ENCODE measurements at places on chromosomes 1 and 21.

DNA sequence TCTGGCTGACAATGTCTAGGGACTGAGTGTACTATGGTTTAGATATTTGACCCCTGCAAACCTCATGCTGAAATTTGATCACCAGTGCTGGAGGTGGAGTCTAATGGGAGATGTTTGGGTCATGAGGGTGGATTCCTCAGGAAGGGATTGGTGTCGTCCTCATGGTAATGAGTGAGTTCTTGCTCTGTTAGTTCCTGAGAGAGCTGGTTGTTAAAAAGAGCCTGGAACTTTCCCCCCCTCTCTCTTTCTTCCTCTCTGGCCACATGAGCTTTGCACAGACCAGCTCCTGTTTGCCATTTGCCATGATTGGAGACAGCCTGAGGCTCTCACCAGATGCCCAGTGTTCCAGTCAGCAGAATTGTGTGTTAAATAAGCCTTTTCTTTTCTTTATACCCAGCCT lies 36.6 kb upstream of the CNIH3 start:
- no peaks in the 10 kb centered on the region for H3K4me1 ChIP-seq
- H3K27ac ChIP-seq = no peak overlapping the region
- no peak for DNase-seq
- peaks cover 8% of the 10 kb centered on the region for H3K36me3 ChIP-seq
- H3K4me3 ChIP-seq = no peak overlapping the region
- H3K27me3 ChIP-seq = peaks cover 13% of the 10 kb centered on the region

GRCh38 chr1:19468397-19468956 lies 16.9 kb downstream of the CAPZB start:
- no peaks in the 10 kb centered on the region for H3K27me3 ChIP-seq
- peak overlapping the region; percentile 89 for H3K27ac ChIP-seq
- peaks cover 62% of the 10 kb centered on the region for H3K4me1 ChIP-seq
- peaks cover 6% of the 10 kb centered on the region for H3K36me3 ChIP-seq
- DNase-seq = peak; percentile 52

DNA sequence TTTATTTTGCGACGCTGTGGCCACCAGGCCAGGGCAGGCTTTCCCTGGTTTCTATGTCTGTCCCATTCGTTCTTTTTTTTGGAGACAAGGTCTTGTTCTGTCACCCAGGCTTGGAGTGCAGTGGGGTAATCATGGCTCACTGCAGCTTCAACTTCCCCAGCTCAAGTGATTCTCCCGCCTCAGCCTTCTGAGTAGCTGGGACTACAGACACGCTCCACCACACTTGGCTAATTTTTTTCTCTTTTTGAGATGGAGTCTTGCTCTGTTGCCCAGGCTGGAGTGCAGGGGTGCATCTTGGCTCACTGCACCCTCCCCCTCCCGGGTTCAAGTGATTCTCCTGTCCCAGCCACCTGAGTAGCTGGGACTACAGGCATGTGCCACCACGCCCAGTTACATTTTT lies 43.4 kb upstream of the WNT4 start:
- DNase-seq = no peak
- no peak overlapping the region for H3K27ac ChIP-seq
- no peak overlapping the region for H3K4me3 ChIP-seq
- H3K36me3 ChIP-seq = peaks cover 2% of the 10 kb centered on the region
- H3K4me1 ChIP-seq = peaks cover 4% of the 10 kb centered on the region

- peaks cover 8% of the 10 kb centered on the region for H3K27me3 ChIP-seq
- H3K36me3 ChIP-seq = no peaks in the 10 kb centered on the region
- peak overlapping the region; percentile 87 for H3K4me3 ChIP-seq
These were observed 929 bp upstream of the TRIM45 start for GRCh38 chr1:117122330-117123025.

- H3K4me3 ChIP-seq = no peak overlapping the region
- peak overlapping the region; percentile 1 for H3K27ac ChIP-seq
- H3K4me1 ChIP-seq = peaks cover 8% of the 10 kb centered on the region
- DNase-seq = no peak
These were observed 45.5 kb downstream of the NCF2 start for GRCh38 chr1:183544598-183545297.

DNA sequence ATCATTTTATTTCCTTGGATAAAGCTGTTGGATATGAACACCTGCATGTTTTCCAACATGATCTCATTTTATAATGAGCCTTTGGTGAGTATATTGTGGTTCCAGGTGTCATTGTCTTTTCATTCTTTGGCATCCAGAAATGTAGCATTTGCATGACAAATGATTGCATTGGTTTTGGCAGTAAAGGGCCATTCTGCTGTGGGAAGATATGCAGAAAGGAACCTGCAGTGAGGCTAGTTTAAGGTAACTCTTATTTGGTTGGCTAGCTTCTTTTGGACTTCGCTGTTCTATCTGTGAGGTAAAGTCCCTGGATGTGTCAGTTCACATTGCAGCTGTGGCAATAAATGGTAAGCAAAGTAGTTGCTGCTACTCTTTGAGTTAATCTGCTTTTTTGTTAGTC lies 343.0 kb downstream of the AMY1C start:
- H3K4me1 ChIP-seq = no peaks in the 10 kb centered on the region
- H3K27ac ChIP-seq = no peak overlapping the region
- H3K27me3 ChIP-seq = no peaks in the 10 kb centered on the region

DNA sequence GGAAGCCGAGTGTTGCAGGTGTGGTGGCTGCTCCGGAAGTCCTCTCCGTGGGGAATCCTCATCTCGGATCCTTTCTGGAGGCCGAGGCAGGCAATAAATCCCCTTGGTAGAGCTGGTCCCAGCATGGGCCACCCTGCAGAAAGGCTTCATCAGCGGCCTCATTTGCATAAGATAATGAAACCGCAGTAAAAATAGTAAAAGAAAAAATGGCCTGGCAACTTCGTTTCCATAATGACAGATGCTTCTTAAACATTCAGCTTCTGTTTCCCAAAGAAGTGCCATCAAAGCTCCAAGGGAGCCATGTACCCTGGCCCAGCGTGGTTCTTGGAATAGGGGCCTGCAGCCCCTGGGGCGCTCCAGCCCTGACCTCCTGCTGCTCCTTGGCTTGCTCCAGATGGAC lies 244.1 kb downstream of the GRIK3 start:
- H3K27ac ChIP-seq = no peak overlapping the region
- no peaks in the 10 kb centered on the region for H3K36me3 ChIP-seq
- DNase-seq = no peak
- peaks cover 21% of the 10 kb centered on the region for H3K27me3 ChIP-seq
- H3K4me1 ChIP-seq = no peaks in the 10 kb centered on the region

DNA sequence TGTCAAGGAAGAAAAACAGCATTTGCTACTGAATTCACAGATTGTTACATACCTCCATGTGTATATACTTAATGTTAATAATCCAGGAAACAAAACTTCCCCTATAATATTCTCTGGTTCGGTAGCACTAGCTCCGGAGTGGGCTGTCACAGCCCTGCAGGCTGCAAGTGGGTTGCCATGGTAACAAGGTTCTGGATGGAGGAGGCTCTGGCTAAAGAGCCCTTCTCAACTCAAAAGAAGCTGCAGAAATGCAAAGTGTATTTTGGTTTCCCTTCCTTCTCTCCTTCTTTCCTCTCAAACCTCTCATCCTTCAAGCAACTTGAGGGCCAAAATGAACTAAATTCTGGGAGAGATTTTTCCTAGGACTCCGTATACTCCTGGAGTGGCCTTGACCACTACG lies 45.2 kb downstream of the ASTN1 start:
- no peak overlapping the region for H3K4me3 ChIP-seq
- no peaks in the 10 kb centered on the region for H3K4me1 ChIP-seq
- no peaks in the 10 kb centered on the region for H3K36me3 ChIP-seq
- H3K27me3 ChIP-seq = peaks cover 5% of the 10 kb centered on the region

DNA sequence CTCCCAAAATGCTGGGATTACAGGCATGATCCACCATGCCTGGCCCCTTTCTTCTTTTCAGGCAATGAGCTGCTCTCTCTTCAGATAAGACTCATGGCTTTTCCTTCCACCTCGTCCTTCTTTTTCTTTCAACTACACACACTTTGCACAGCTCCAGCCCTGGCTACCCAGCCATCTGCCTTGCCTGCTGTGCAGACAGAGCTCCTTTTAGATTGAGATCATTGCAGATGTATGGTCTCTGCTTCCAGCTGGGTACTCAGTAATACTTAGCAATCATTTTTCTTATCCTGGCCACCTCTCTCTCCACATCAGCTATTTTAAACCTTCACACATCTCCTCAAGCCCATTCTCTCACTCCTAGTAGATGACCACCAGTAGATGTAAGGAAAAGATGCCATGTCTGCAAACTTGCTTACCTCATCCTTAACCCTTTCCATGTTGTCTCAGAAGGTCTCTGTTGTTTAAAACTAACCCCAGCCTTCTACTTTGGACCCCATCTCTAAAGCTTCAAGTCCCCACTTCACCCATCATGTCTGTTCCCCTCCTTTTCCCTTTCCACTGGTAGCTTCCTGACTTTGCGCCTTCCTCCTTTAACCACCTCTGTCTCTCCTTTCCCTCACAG lies 7.3 kb downstream of the RAB4A start:
- H3K36me3 ChIP-seq = peaks cover 15% of the 10 kb centered on the region
- H3K27me3 ChIP-seq = no peaks in the 10 kb centered on the region
- H3K27ac ChIP-seq = no peak overlapping the region
- peaks cover 23% of the 10 kb centered on the region for H3K4me1 ChIP-seq
- H3K4me3 ChIP-seq = no peak overlapping the region

DNA sequence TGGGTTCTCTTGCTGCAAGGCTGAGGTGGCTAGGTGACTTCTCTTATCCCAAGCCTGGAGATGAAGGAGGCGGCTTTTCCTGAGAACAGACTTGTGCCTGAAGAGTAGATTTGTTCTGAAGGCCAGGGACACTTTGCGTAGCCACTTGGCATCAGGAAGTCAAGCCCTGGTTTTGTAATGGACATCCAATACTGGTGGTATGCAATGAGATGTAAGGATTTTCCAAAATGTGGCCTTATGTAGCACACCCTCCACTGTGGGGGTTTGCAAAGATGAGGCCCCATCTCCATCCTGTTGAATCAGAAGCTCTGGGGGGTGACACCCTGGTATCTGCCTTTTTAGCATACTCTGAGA lies 124.5 kb upstream of the IPO9 start:
- DNase-seq = no peak
- no peak overlapping the region for H3K4me3 ChIP-seq
- peaks cover 4% of the 10 kb centered on the region for H3K36me3 ChIP-seq
- H3K4me1 ChIP-seq = peaks cover 2% of the 10 kb centered on the region
- peaks cover 3% of the 10 kb centered on the region for H3K27me3 ChIP-seq
- H3K27ac ChIP-seq = no peak overlapping the region

GRCh38 chr1:160221089-160221488 lies 15.9 kb downstream of the PEA15 start:
- no peak overlapping the region for H3K27ac ChIP-seq
- peaks cover under 1% of the 10 kb centered on the region for H3K4me1 ChIP-seq

DNA sequence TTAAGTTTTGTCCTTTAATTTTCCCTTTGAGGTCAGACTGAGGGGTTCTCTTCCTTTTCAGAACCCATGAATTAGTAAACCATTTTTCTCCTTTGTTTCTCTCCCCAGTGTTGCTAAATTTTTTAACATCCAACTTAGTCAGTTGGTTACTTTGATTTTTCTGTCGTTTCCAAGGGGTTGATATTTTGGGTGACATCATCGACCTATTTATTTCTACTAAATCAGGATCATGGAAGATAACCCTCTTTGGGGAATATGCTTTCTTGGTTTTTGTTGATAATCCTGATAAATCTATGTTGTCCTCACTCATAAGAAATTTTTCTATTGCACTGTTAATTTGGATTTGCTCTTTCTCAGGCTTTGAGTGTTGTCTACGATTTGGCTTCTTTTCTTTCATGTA lies 40.9 kb downstream of the LRRC53 start:
- H3K27ac ChIP-seq = no peak overlapping the region
- peaks cover 2% of the 10 kb centered on the region for H3K27me3 ChIP-seq
- H3K36me3 ChIP-seq = no peaks in the 10 kb centered on the region
- no peak for DNase-seq
- no peak overlapping the region for H3K4me3 ChIP-seq

GRCh38 chr1:173453982-173454381 lies 23.2 kb upstream of the PRDX6 start:
- H3K27me3 ChIP-seq = no peaks in the 10 kb centered on the region
- peaks cover 7% of the 10 kb centered on the region for H3K4me1 ChIP-seq
- no peak overlapping the region for H3K4me3 ChIP-seq
- no peak for DNase-seq
- peaks cover 27% of the 10 kb centered on the region for H3K36me3 ChIP-seq

DNA sequence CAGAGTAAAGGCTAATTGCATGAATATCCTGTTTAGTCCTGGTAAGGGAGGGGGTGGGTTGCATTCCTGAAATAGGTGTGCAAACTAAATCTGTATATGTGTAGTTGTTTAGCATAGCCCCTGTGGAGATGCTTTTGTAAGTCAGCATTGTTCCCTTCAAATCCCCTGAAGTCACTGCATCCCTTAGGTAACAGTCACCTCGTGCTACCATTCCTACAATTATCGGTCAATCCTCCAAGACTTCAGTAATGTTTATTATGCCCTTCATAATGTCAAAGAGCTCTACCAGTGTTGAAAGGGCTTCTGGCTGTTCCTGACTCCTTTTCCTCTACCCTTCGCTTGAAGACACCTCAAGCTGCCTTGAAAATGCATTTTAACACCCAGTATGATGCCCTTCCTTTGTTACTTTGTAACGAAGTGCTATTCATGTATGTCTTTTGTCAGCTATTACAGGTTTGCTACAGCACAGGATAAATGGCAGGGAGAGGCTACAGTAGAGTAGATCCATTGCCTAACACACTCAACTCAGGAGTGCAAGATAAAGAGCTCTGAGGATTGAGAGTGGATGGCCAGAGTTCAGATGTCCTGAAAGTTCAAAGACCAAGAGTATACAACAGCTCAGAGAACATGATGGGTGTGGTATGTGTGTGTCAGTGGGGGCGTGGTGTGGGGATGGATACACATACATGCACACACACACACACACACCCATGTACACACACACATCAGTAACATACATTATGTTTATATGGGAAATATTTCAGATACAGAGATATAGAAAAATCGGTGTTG lies 27.4 kb upstream of the FOXD3 start:
- DNase-seq = no peak
- no peak overlapping the region for H3K27ac ChIP-seq
- peaks cover 1% of the 10 kb centered on the region for H3K27me3 ChIP-seq
- H3K4me1 ChIP-seq = no peaks in the 10 kb centered on the region
- H3K4me3 ChIP-seq = no peak overlapping the region

DNA sequence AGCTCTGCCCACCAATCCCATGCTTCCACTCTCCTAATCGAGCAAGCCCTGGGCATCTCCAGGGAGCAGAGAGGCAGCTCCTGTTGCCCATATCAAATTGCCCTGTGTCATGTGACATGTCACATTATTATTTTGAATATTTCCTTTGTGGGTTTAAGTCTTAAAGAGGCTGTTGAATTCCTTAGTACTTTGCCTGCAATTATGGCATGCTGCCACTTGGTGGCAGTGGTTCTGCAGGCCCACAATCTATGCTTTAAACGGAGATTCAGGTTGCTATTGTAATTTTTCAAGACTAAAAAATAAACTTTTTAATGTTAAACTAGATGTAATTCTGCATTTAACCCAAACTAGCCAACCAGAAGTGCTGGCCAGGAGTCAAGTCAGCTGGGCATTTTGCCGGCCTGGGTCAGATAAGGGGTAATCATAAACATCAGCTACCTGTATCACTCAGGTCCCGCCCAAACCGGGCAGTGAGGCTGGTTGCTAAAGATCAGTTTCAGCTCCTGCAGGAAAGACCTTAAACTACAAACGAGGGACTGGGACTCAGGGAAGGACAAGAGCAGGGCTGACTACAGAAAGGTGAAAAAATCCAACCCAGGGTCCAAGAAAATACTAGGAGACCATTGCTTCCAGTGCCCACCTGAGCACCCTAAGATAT lies 37.3 kb upstream of the ARHGEF16 start:
- peaks cover 4% of the 10 kb centered on the region for H3K4me1 ChIP-seq
- DNase-seq = no peak
- no peak overlapping the region for H3K4me3 ChIP-seq
- no peak overlapping the region for H3K27ac ChIP-seq
- no peaks in the 10 kb centered on the region for H3K36me3 ChIP-seq
